ENCODE measurements at places on chromosomes 12 and 14.

DNA sequence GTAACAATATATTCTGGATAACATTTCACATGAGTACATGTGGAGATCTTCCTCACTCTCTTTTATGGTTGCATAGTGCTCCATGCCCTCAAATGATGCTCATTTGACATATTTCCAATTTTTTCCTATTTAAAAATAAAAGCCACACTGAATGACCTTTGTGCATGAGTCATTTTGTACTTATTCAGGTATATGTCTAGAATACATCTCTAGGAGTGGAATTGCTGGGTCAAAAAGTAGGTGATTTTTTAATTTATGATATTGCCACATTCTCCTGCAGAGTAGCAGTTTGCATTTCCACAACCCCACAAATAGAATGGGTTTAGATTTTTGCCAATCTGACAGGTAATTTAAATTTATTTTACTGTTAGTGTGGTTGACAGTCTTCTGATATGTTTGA is 104.8 kb downstream of the RPAP3 start:
- DNase-seq: no peak

- no peak for DNase-seq
Measured at GRCh38 chr12:58529114-58529665, 391.1 kb downstream of the LRIG3 start.

- no peak for DNase-seq
Measured at GRCh38 chr12:49026678-49027480, 8.3 kb upstream of the PRKAG1 start.

DNA sequence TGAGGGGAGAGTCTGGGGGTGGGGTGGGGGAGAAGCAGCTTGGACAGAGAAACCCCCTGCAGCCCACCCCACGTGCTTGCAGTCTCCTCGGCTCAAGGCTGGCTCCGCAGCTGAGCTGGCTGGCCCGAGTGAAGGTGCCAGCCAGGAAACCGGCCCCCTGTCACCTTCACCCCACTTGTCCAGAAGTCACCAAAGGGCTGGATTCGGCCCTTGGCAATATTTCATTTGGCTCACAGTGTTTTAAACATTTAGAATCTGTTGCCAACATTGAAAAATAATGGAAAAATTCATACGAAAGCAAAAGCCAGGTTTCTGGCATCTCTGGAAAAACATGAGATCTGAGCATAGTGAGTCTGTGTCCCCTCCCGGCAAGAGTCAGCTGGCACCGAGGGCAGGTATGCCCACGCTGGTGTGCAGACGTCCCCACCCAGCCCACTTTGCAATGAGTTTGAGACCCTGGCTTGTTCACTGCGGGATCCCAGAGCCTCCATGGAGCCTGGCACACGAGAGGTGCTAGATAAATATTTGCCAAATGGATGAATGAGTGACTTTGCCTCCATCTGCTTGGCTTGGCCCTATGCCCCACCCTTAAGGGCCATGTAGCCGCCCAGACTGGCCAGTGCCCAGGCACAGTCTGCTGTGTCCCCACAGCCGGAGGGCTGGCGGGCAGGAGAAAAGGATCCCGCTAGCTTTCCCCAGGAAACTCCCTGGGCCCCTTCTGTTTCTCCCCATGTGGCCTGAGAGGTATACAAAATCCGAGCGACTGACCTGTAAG is 18.2 kb downstream of the MSI1 start:
- no peak for DNase-seq

- DNase-seq: no peak
Measured at GRCh38 chr14:61262082-61262481, 19.1 kb downstream of the TMEM30B start.

GRCh38 chr14:64755781-64756221 is 51.6 kb downstream of the PLEKHG3 start:
- no peak for DNase-seq

GRCh38 chr14:102541771-102542170 is 32.2 kb upstream of the ANKRD9 start:
- DNase-seq: no peak

DNA sequence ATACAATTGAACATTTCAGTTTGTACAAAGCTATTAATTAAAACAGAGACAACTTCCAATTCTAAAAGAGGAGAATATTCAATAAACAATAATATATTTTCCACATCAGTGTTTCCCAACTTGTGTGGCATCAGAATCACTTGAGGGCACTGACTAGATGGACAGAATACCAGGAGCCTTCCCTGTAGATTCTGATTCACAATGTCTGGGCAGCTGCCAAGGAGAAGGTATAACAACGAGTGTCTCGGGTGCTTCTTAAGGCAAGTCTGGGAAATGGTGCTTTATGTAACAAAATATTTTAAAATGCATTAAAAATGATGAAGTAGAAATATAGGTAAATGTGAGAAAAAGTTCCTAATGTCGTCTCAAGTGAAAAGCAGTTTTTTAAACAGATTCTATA is 26.2 kb downstream of the GALC start:
- no peak for DNase-seq

- DNase-seq: no peak
Measured at GRCh38 chr12:54975272-54975671, 9.3 kb downstream of the TESPA1 start.

GRCh38 chr14:23379366-23380196 is 2.7 kb downstream of the CMTM5 start:
- DNase-seq: peak; percentile 67

DNA sequence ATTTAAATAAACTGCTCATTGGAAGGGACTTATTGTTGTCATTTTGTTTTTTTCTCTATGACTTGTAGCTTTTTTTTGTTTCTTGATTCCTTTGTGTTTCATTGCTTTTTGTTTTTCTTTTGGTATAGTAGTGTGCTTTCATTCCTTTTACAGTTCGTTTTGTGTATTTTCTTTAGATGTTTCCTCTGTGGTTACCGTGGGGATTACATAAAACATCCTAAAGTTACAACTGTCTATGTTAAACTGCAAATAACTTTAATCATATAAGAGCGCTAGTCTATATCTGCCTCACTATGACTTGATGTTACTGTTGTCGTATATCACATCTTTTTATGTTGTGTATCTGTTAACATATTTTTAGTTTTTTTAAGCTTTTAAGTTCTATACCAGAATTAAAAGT is 86.9 kb downstream of the ATF7IP start:
- DNase-seq: peak; percentile 3

DNA sequence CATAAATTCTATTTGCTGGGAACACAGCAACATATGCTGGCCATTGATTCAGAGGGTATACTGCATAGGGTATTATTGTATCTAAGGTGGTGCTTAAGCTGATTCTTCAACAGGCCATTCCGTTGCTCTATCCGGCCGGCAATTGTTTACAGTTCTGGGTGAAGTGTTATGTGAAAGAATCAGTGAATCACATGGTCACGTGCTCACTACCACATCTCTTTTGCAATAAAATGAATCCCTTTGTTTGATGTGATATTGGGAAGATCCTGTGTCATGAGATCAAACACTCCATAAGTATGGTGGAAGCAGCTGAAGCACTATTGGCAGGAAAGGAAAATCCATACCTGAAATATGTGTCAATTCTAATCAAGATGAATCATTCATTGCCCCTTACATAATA is 7.6 kb upstream of the USP15 start:
- DNase-seq: no peak

GRCh38 chr12:54413284-54414190 is 5.5 kb downstream of the ITGA5 start:
- DNase-seq: peak; percentile 74

DNA sequence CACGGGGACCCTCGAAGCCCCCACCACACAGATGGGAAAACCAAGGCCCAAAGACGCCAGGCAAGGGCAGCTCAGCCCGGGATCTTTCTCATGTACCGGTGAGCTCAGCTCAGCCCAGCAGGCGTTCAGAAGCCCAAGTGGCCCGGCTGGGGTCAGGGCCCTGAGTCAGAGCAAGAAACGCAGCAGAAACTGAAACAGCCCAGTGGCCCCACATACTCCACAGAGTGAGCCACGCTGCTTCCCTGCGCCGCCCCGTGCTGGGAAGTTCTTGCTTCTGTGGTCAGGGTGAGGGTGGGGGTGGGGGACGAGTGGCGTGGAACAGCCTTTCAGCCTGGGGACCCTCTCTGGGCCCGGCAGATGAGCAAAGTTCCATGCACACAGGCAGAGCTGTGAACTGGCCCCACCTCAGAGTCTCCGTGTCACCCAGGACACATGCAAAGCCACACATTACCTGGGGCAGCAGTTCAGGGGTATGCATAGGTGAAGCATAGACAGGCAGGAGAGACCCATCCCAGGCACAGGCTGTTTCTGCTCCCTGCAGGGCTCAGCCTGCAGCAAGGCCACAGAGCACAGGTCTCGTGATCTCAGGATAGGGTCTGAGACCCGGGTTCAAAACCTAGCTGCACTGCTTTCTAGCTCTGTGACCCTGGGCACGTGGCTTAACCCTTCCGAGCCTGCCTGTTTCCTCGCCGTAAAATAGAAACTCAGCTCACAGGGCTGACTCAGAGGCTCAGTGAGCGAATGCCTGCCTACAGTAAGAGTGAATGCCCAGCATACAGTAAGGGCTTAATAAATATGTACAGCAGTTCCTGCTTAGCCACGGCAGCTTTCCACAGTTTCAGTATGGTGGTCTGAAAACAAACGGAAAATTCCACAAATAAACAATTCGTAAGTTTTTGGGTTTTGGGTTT is 21.6 kb downstream of the NCOR2 start:
- DNase-seq: peak; percentile 60

DNA sequence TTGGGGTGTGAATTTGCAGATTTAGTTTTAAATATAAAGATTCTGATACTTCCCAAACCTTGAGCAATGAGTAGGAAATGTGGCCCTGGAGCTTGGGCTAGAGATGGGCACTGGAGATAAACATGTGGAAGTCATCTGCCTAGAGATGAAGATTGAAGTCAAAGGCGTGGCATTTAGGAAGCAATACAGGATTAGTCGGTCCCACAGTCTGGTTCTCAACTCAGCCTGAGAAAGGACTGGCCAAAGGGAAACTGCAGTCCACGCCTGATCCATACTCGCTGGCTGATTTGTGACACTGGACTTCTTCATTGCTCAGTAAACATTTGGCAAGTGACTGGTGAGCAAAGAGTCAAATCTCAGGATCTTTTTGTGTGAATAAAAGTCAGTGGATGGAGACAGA is 268.2 kb upstream of the ATP2B1 start:
- DNase-seq: no peak

- DNase-seq: no peak
Measured at GRCh38 chr14:33809396-33809981, 141.4 kb downstream of the EGLN3 start.

GRCh38 chr14:104867371-104868059 is 2.4 kb downstream of the CEP170B start:
- DNase-seq: no peak

- DNase-seq: peak; percentile 30
Measured at GRCh38 chr12:69897744-69898143, 72.7 kb downstream of the MYRFL start.

- no peak for DNase-seq
Measured at GRCh38 chr12:105078712-105079570, 5.3 kb downstream of the ALDH1L2 start.

DNA sequence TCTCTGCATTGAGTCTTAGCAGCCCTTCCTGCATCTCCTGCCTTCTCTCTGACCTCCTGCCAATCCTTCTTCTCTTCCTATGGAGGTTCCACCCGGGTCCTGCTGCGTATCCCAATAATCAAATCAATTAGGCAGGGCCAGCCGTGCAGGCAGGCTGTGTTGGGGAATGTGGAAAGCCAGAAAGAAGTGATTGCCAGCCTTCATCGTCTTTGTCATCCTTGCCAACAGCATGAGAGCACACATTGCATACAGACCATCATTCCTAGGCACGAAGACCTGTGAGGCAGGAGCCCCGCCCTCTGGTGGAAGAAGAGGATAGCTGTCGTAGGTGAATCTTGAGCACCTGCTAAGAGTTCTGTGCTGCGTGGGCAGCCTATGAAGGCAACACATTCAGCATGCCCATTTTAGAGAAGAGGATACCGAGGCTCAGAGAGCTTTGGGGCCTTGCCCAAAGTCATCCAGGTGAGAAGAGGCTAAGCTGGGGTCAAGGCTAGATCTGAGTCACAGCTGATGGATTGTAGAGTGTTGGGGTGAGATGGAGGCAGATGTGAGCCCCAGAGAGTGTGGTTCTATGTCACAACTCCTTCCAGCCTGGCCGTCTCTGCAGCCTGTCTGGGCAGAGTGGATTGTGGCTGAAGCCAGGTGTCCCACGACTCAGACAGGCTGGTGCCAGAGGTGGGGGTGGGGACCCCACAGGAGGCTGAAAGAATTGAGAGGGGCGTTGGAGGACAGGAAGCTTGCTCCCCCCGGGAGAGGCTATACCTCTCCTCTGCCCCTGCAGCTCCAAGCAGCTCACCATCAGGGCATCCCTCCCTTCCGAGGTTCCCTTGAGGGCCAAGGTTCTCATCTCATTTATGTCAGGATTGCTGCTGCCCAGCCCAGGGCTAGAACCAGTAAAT is 12.7 kb downstream of the C14orf132 start:
- DNase-seq: no peak

DNA sequence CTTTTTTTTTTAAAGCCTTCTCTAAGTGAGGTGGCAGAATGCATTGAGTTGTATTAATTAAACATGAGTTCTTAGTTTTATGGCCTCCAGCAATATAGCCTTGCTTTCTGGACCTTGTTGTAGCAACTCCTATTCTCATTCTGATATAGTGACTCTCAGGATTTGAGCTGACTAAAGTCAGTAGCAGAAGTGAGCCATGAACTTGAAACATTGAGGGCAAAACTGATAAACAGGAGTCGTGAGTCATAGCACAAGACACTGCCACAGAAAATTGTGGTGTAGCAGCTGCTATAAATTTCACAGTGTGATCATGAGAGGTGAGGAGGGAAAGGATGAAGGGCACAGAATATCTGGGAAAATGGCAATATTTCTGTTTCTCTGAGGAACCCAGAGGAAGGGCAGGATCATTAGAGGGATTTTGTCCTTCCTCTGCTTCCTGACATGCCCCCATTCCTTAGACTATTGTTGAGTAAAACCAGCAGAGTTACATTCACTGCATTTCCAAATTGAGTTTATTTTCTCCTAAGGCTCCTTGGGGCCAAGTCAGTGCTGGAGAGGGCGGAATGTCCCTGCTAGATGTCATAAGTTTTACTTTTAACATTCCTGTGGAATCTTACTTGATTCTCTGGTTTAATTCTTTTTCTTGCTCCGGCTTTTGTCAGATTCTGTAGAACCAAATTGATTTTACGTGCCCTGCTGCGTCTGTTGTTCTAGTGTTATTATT is 7.5 kb downstream of the KLRG1 start:
- no peak for DNase-seq

GRCh38 chr14:75155169-75155568 is 21.2 kb downstream of the TMED10 start:
- DNase-seq: no peak

DNA sequence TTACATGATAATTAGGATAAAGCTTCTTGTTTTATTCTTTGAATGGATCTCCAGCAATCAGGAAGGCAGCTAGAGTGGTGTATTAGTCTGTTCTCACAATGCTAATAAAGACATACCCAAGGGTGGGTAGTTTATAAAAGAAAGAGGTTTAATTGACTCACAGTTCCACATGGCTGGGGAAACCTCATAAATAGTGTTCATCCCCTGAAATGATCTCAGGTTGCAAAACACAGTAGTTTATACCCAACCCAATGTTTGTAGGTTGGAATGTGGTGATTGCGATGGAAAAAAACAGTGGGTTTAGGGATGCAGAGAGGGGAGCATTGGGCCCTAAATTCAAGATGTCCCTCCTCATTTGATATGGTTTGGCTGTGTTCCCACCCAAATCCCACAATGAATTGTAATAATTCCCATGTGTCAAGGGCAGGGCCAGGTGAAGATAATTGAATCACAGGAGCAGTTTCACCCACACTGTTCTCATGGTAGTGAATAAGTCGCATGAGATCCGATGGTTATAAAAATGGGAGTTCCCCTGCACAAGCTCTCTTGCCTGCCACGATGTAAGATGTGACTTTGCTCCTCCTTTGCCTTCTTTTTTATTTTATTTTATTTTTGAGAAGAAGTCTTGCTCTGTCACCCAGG is 11.5 kb downstream of the MUCL1 start:
- no peak for DNase-seq
